ENCODE measurements at places on chromosomes 3 and 15.

GRCh38 chr3:184582646-184583577 is 21.3 kb downstream of the EPHB3 start:
- no peak for DNase-seq

DNA sequence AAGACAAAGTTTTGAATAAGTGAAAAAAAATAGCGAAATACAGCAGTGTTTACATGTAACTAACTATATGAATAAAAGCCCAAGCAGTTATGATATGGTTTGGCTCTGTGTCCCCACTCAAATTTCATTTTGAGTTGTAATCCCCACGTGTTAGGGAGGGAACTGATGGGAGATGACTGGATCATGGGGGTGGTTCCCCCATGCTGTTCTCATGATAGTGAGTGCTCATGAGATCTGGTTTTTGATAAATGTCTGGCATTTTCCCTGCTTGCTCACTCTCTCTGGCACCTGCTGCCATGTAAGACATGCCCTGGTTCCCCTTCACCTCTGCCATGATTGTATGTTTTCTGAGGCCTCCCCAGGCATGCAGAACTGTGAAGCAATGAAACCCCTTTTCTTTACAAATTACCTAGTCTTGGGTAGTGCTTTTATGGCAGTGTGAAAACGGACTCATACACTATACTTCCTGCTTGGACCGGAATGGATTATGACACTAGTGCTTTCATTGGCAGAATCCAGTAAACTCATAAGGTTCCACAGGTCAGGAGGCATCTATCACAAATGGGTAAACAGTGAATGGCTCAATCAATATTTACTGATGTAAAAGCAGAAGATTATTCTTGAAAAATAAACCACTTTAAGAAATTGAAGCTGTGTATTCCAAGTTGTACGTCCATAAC is 192.1 kb downstream of the CBLB start:
- DNase-seq, result peak; percentile 64

DNA sequence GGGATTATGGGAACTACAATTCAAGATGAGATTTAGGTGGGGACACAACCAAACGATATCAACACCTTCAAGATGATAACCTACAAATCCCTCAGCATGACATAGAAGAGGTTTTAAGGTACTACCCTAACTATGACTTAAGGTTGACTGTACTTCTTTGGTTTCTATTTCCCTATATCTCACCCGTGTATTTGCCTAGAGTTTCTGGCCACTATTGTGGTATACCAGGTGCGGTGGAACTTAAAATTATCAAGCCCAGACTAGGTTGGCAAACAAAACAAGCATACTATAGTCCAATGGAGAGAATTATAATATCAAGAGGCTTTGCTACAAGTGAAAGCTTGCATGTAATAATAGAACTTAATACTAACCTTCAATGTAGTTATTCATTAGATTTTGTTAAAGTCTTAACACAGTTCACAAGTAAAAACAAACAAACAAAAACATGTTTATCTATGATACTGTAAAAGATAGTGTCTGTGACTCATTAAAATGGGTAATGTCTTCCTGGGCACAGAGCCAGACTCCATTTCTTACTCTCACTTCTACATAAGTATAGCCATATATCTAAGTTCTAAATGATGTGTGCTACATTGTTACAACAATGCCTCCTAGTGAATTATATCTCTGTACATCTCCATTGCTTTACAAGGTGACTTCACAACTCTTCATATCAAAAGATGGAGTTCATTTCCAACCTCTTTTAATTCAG is 479.1 kb downstream of the ZBBX start:
- no peak for DNase-seq

- DNase-seq, result no peak
Observed at GRCh38 chr15:33197636-33198035, 3.1 kb upstream of the FMN1 start.

- peak; percentile 21 for DNase-seq
Observed at GRCh38 chr15:41429003-41429890, 12.4 kb downstream of the RTF1 start.

Data from activated T-cell treated with anti-CD3 and anti-CD28 coated beads, Interleukin-2, amount 50 U/mL, for 72 hours (primary cell).